ENCODE measurements at places on chromosomes 11 and 22.

- peak; percentile 54 for DNase-seq
Observed at GRCh38 chr11:66542362-66542761, 3.5 kb downstream of the ZDHHC24 start.

DNA sequence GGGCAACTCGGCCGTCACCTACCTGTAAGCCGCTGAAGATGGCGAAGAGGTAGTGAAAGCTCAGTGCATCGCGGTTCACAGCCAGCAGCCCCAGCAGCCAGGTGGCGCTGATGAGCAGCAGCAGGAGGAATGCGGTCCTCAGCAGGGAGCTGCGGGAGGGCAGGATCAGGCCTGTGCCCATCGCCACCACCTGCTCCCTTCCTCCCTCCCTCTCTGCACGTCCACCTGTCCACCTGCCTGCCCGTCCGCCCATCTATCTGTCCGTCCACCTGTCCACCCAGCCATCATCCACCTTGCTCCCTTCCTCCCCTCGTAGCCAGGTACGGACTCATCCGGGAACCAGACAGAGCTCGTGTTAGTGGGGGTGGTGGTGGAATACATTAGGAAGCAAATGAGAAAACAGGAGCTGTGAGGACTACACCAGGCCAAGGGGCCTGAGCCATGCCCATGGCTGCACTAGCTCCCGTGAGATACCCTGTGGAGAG is 32.2 kb downstream of the TRMU start:
- peak; percentile 29 for DNase-seq

- no peak for DNase-seq
Observed at GRCh38 chr11:72781313-72782080, 12.3 kb downstream of the STARD10 start.

DNA sequence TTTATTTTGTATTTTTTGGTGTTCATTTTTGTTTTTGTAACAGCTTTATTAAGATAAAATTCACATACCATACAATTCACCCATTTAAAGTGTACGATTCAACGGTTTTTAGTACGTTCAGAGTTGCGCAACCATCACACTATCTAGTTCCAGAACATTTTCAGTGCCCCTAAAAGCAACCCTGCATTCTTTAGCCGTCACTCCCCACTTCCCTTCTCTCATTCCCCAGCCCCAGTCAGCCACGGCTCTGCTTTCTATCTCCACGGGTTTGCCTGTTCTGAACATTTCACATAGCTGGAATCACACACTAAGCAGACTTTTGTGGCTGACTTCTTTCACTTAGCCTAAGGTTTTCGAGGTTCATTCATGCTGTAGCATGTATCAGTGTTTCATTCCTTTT is 9.6 kb upstream of the KCNQ1OT1 start:
- peak; percentile 74 for DNase-seq

DNA sequence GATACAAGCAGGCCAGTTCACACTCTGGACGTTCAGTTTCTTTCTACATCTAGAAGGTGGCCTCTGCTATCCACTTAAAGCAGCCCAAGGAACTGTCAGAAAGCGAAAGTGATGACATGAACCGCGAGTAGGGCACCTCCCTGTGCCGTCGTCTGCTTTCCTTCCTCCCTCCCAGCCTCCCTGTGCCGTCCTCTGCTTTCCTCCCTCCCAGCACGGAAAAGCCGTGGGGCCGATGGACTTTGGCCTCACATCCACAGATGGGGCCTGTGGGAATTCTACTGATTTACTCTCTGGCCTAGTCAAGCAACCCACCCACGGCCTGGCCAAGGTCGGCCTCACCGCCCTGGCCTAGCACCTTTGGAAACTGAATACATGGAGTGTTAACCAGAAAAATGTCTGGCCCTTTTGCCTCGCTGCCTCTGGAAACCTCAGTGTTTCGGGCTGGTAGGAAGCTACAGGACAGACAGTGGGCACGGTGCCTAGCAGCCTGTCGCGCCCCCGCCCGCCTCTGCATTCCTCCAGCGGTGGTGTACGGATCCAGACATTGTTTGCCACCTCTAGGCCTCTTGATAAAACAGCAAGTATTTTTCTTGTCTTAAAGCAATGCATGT is 14.2 kb downstream of the PEX26 start:
- peak; percentile 72 for DNase-seq

- no peak for DNase-seq
Observed at GRCh38 chr22:23068096-23068831, 2.1 kb upstream of the GNAZ start.

DNA sequence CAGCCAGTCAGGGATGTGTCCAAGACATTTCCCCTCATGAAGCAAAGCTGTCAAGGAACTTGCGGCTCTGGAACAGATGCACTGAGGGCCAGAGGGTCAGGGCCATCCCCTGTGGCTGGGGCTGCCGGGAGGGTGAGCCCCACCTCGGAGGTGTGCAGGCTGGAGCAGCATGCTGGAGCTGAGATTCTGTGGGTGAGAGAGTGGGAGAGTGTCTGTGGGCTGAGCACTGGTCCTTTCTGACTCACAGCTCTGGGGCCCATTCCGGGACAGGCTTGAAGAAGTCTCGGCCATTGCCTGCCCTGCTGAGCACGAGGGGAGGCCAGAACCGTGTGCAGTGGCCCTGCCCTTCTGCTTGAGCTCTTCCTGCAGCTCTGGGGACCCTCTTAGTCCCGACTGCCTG is 2.1 kb downstream of the OMP start:
- DNase-seq = peak; percentile 52

- no peak for DNase-seq
Observed at GRCh38 chr11:129946256-129946655, 50.9 kb upstream of the NFRKB start.

DNA sequence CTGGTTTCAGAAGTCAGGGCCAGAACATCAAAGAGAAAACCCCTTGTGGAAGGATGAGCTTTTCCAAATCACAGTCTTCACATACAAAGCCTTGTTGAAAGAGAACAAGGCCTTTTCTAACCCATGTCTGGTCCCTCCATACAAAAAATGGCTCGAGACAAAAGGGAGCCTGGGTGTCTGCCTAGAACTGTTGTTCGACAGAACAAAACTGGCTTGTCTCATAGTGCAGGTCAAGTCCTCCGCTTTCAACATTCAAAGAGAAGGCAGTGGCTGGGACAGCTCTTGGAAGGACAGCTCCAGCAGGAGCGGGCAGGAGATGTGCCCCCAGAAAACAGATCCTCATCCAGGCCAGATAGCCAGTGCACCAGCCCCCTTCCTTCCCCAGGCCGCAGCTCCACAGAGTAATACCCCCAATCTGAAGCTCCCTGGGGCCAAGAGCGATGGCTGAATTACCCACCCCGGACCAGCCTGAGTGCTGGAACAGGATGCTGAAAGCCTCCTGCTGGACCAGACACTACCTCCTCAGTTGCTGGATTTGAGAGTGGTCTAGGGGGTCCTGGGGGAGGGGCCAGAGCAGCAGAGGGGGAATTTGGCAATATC is 27.6 kb downstream of the USH1C start:
- DNase-seq = no peak

DNA sequence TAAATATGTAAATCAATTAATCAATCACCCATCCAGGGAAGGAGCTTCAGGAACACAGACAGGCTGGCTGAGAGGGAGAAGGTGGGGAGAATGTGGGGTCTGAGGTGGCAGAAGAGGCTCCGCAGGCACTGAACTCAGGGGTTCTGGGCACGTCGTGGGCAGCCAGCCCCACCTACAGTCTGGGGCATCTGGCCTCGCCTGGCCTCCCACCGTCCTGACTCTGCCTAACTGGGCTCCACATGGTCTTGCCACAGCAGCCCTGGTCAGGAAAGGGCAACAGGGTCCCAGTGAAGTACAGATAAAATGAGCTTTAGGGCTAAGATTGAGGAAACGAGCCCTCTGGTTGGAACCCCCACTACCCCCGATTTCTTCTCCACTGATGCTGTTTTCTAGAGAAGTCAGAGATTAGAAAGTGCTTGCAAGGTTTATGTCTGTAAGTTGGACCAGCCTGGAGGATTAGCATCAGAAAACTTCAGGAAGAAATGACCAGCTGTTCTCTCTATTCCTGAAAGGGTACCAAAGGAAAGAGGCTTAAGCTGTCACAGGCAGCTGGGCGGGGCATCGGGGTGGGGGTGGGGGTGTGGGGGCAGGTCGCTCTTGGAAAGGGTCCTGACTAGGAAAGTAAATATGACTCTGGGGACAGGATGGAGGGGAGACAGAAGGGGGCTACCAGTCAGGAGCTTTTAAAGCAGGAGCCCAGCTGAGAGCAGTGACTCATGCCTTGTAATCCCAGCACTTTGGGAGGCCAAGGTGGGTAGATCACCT is 261.7 kb downstream of the BUD13 start:
- no peak for DNase-seq

GRCh38 chr11:12897867-12898266 is 111.2 kb upstream of the RASSF10 start:
- no peak for DNase-seq

DNA sequence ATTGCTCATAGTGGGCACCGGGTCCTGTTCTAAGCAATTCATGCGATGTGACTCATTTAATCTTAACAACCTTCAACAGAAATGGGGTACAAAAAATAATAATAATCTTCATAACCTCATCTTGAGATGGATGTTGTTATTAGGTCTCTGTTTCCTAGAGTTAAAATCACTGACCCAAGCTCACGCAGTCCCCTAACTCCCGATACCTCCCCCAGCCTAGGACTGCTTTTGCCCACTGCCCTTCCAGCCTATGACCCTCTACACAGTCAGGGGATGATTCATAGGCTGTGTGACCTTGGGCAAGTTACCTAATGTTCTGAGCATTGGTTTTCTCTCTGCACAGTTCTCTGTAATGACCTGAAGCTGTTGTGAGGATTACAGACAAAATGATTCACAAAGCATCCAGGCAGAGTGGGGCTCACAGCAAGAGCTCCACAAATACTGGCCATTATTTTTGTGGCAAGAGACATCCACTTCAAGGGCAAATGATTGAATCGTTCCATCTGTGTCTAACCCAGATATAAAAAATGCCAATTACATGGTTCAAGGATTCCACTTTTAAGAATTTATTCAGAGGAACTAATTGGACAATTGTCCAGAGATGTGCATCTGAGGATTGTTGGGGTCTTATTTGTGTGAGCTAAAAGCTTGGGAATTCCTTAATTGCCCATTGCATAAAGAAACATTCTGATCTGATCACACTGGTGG is 20.0 kb downstream of the MTFP1 start:
- peak; percentile 28 for DNase-seq

GRCh38 chr22:32021716-32022115 is 21.3 kb upstream of the SLC5A1 start:
- no peak for DNase-seq

GRCh38 chr11:2655834-2656622 is 43.8 kb downstream of the KCNQ1OT1 start:
- peak; percentile 15 for DNase-seq

DNA sequence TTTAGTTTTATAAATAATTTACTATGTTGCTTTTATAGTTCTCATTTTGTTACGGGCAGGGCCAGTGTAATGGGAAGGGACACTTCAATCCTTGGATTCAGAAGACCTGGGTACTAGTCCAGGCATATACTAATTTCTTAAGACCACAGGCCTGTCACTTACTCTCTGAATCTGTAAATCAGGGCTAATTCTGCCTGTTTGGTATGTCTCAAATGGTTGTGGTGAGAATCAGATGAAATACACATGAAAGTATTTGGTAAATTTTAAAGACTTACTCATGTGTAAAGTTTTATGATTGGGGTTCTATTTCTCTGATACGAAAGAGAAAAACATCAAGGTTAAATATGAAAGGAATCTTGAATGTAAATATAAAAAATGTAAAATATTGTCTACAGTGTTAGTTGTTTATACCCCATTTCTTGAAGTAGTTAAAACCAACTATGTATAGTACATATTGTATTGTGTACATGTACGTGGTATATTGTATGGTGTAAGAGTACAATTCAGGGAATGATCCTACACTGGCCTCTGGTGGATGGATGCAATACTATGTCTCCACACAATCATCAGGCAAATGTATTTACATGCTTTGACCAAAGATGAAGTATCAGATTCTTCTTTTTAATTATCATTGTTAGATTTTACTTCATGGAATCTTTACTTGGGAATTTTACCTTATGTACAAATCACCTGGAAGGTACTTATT is 24.5 kb upstream of the RAG2 start:
- DNase-seq = peak; percentile 32

- DNase-seq = peak; percentile 97
Observed at GRCh38 chr22:28139961-28140360, 220.9 kb upstream of the PITPNB start.

DNA sequence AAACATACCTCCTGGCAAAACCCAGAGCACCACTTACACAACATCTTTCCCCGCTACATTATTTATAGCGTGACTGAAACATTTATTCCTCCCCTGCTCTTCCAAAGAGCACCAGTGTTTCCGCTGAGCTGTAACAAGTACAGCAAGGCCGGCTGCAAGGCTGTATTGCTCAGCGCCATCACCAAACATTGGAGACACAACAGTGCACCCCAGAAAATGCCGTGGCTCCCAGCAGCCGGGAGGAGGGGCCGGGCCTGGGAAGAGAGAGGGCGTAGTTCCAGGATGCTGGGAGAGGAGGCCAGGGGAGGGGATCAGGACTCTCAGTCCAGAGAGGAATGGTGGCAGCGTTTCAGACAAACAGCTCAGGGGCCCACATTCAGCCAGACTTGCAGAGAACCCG is 133.2 kb downstream of the DSCAML1 start:
- DNase-seq = no peak

- peak; percentile 10 for DNase-seq
Observed at GRCh38 chr11:119843877-119844276, 114.9 kb upstream of the NECTIN1 start.

GRCh38 chr22:47131632-47132427 is 369.4 kb downstream of the TBC1D22A start:
- DNase-seq = no peak

DNA sequence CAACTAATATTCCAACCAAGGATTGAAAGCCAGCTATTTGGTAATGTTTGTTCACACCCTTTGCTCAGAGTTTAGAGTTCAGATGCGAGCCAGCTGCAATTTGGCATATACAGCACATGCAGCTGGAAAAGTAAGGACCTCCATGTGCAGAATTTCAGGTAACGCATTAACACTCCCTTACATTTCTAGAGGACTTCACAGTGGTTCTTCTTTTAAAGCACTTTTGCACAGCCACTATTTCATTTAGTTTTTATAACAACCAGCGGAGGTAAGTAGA is 3.4 kb downstream of the POU2AF3 start:
- DNase-seq = no peak

GRCh38 chr22:27906241-27906640 is 12.8 kb downstream of the PITPNB start:
- DNase-seq = no peak

- DNase-seq = peak; percentile 72
Observed at GRCh38 chr11:15825976-15826650, 530.2 kb downstream of the SOX6 start.

GRCh38 chr11:102151784-102152525 is 41.7 kb downstream of the YAP1 start:
- no peak for DNase-seq

GRCh38 chr22:40928657-40929056 is 22.5 kb upstream of the RBX1 start:
- no peak for DNase-seq

GRCh38 chr11:132772703-132773545 is 759.4 kb downstream of the OPCML start:
- peak; percentile 11 for DNase-seq

GRCh38 chr11:112481893-112482292 is 221.2 kb upstream of the PLET1 start:
- no peak for DNase-seq

Measured in fibroblast of lung (primary cell).